ENCODE measurements at places on chromosomes 11 and 22. TPM values are rescaled to one million over a fixed set of nuclear protein-coding genes. Genes with fewer than 3 reads are reported as not detected.

Gene TAF10
- 124 TPM for total RNA-seq

DNA sequence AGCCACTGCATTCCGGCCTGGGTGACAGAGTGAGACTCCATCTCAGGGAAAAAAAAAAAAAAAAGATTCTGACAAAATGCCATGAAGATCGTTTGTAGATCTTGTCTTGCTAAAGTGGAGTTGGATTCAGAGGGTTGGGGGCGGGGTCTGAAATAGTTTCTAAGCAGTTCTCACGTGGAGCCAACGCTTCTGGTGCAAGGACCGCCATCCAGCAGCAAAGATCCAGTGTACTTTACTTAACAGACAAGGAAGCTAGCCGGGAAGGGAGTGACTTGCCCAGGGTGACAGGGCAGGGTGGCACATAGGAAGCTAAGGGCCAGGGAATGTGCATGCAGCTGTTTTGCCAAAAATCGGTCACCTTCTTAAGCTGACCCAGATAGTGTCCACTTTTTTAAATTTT is 27.4 kb downstream of the APOL1 start:
- no peak for DNase-seq
- H3K4me1 ChIP-seq: no peaks in the 10 kb centered on the region
- no peak overlapping the region for H3K27ac ChIP-seq
- H3K4me3 ChIP-seq: no peak overlapping the region

DNA sequence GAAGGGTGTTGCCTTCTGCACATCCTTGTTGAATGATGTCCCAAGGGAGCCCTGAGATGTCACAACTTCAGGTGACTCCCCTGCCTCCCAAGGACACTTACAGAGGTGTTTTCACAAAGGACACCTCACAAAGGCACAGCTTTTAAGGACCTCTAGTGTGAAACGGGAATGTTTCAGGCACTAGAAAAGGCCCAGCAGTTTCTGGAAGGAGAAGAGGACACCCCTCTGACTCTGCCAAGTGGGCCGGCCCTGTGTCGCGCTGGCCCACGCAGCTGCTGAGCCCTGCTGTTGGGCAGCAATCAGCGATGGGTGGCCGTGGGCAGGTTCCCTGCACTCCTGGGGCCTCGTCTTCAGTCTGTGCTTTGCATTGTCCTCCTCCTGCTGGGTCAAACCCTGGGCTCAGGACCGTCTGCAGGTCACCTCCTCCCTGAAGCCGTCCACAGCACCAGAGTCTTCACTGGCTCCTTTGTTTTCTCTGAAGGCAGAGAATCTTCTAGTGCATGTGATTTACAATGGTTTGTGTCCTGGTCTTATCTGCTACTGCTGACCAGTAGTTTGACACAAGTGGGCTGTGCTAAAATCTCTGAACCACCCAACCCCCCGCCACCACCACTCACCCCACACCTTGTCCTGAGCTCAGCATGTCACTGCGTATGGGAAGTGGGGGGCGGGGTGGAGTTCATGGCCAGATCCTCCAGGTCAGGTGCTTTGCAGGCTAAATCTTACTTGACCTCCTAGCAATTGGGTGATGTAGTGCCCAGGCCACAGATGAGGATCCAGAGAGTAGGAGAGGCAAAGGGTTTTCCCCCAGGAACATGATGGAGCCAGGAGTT is 3.2 kb downstream of the LINC01488 start:
- H3K4me3 ChIP-seq: no peak overlapping the region
- H3K27ac ChIP-seq: no peak overlapping the region
- no peaks in the 10 kb centered on the region for H3K36me3 ChIP-seq
- peaks cover 2% of the 10 kb centered on the region for H3K4me1 ChIP-seq
- peaks cover 9% of the 10 kb centered on the region for H3K27me3 ChIP-seq

GRCh38 chr22:43922123-43922522 is 1.5 kb upstream of the PNPLA3 start:
- H3K4me1 ChIP-seq: peaks cover 11% of the 10 kb centered on the region
- H3K27ac ChIP-seq: no peak overlapping the region
- no peak for DNase-seq
- no peak overlapping the region for H3K4me3 ChIP-seq
- no peaks in the 10 kb centered on the region for H3K36me3 ChIP-seq
- H3K27me3 ChIP-seq: peaks cover 6% of the 10 kb centered on the region

GRCh38 chr11:69310351-69310750 is 16.4 kb downstream of the MYEOV start:
- no peaks in the 10 kb centered on the region for H3K4me1 ChIP-seq
- H3K4me3 ChIP-seq: no peak overlapping the region
- H3K36me3 ChIP-seq: no peaks in the 10 kb centered on the region
- no peak for DNase-seq
- no peak overlapping the region for H3K27ac ChIP-seq

DNA sequence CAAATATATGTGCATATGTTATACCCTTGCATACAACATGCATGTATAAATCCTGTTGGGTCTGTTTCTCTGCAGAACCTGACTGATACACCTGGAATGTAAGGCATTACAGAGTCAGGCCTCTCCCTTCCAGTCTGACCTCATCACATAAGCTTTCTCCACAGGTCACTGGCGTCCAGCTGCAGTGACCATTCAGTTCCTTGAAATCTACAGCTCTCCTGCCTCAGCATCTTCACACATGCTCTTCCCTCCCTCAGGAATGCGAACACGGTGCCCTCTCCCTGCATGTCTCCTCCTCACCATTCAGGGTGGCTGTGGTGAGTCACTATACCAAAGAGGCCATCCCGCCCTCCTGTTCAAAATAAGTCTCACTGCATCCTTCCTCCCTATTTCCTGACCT is 657.8 kb upstream of the B3GAT1 start:
- no peaks in the 10 kb centered on the region for H3K36me3 ChIP-seq
- DNase-seq: no peak
- no peak overlapping the region for H3K4me3 ChIP-seq
- H3K27ac ChIP-seq: no peak overlapping the region
- H3K27me3 ChIP-seq: peaks cover 6% of the 10 kb centered on the region
- H3K4me1 ChIP-seq: peaks cover 12% of the 10 kb centered on the region

- H3K4me3 ChIP-seq: no peak overlapping the region
- peak; percentile 6 for DNase-seq
- H3K4me1 ChIP-seq: peaks cover 10% of the 10 kb centered on the region
- H3K36me3 ChIP-seq: peaks cover 23% of the 10 kb centered on the region
Observed at GRCh38 chr11:2761131-2762030, 61.6 kb upstream of the KCNQ1OT1 start.
